ENCODE measurements at places on chromosomes 13 and 19. TPM values are rescaled to one million over a fixed set of nuclear protein-coding genes. Genes with fewer than 3 reads are reported as not detected.

GRCh38 chr19:54343868-54344267 is 4.9 kb upstream of the LILRA4 start:
- no peak for DNase-seq

DNA sequence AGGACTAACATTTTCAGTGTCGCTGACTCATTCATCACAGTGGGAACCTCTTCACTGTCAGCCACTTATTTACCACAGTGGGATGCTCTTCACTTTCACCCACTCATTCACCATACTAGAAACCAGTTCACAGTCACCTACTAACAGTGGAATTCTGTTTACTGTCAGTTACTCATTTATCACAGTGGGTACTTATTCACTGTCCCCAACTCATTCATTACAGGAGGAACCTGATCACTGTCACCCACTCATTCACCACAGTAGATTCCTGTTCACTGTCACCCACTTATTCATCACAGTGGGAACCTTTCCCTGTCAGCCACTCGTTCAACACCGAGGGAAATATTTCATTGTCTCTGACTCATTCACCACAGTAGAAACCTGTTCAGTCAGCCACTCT is 10.1 kb upstream of the ZNF85 start:
- DNase-seq: no peak

- DNase-seq: peak; percentile 38
Measured at GRCh38 chr13:93227280-93227877, 772 bp downstream of the GPC6 start.

DNA sequence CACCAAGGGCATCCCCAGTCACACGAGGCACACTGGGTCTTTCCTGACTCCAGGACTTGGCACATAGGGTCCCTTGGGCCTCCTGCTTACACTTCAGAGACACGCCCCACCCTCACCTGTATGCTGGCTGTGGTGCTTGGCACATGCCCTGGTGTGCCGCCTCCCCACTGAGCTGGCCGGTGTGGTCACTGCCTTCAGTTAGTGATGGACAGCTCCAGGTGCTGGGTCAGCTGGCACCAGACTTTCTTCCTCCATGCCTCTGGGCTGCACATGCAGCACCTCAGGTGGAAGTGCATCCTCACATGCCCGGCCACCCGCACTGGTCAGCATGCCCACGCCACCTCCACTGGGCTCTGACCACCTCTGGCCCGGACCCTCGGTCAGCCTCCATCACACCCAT is 52.9 kb downstream of the KLF2 start:
- DNase-seq: no peak

DNA sequence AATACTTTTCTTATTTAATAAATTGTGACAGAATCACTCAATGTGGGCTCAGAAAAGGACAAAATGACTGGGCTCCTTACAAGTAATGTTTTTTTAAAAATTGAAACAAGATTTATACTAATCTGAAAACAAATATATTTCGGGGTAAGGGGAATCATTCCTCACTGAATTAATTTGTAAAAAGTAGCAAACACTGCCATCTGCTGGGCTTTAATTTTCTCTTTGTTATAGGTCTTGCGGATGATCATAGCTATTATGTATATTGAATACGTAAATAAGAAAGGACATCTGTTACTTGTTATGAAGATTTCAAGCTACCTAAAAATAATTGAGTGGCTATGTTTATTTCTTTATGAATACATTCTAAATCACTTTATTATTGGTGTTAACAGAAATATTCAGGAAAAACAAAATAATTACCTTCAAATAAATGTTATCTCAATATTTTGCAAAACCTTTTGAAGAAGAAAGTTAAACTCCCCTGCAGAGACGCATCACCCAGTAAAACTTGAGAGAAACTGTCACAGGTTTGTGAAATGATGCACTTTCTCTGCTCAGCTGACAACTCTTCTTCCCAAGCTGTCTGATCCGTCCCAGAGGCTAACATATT is 17.8 kb upstream of the ENOX1 start:
- DNase-seq: no peak

DNA sequence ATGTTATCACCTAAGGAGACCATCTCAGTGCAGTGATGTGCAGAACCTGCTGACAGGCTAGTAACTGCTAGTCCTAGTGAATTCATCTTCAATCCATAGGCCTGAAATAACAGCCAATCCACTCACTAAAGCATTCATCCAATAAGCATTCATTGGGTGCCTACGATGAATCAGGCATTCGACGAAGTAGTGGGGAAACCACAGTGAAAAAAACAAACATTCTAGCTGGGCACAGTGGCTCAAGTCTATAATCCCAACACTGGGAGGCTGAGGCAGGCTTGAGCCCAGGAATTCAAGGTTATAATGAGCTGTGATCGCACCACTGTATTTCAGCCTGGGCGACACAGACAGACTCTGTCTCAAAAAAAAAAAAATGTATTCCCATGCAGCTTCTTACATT is 135.6 kb downstream of the RNF17 start:
- DNase-seq: no peak

DNA sequence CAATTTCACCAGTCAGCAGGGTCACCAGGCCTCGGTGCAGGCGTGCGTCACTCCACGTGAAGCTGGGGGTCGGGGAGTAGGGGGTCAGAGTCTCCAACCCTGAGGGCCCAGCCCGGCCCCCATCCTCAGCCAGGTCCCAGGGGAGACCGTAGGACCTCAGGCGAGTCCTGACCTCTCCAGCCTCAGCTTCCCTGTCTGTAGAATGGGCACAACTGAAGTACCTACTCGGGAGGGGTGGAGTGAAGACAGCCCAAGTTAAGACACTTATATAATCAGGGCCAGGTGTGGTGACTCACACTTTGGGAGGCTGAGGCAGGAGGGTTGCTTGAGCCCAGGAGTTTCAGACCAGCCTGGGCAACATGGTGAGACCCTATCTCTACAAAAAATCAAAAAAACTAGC is 2.7 kb upstream of the SPACA4 start:
- no peak for DNase-seq

DNA sequence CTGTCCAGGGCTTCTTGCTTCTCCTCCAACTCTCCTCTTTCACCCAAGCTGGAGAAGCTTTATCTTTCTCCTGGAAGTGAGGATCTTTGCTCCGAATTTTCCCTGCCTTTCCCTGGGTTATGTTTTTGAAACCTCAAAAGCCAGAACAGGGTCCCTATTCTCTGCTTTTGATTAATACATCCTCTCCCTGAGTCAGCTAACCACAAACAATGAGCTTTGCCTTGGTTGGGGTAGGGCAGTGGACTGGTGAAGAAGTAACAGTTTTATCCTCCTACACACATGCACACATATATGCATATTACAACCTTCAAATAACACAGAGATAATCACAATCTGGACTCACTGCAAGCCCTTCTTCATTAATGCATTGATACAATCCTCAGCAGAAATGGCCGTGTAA is 44.6 kb downstream of the DLEU7 start:
- DNase-seq: no peak

- DNase-seq: no peak
Measured at GRCh38 chr13:93244918-93245280, 18.3 kb downstream of the GPC6 start.

DNA sequence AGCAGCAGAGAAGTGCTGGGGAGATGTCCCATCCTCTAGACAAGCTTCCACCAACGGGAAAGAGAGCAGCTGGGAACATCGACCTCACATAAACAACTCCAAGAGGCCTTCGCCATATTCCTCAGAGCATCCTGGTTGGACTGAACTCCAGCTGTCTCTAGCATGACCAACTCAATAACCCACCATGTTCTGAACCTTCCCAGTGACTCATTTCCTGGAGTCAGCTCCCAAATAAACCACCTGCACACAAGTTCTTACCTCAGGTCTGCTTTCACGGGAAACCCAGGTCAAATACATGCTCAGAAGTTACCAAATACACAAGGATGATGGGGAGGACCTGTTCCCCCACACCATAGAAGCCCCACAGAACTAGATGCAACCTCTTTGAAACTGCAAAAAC is 878.5 kb downstream of the UQCRFS1 start:
- DNase-seq: no peak

- DNase-seq: no peak
Measured at GRCh38 chr19:40150170-40150569, 41.1 kb upstream of the MAP3K10 start.

DNA sequence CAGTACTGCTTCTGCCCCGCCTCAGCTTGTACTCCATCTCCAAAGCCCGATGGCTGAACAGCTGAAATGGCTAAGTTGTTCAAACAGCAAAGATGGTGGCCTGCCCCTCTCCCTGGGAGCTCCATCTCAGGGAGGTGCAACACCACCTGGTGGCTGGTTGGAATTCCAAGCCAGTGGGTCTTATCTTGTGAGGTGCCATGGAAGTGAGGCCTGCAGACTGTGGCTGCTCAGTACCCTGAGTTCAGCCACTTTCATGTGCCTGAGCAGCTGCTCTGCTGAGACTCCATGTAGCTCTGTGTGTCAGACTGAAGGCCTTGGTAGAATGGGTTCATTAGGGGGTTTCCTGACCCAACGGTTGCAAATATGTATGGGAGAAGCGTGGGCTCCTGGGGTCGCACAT is 67.3 kb upstream of the SPRY2 start:
- no peak for DNase-seq

DNA sequence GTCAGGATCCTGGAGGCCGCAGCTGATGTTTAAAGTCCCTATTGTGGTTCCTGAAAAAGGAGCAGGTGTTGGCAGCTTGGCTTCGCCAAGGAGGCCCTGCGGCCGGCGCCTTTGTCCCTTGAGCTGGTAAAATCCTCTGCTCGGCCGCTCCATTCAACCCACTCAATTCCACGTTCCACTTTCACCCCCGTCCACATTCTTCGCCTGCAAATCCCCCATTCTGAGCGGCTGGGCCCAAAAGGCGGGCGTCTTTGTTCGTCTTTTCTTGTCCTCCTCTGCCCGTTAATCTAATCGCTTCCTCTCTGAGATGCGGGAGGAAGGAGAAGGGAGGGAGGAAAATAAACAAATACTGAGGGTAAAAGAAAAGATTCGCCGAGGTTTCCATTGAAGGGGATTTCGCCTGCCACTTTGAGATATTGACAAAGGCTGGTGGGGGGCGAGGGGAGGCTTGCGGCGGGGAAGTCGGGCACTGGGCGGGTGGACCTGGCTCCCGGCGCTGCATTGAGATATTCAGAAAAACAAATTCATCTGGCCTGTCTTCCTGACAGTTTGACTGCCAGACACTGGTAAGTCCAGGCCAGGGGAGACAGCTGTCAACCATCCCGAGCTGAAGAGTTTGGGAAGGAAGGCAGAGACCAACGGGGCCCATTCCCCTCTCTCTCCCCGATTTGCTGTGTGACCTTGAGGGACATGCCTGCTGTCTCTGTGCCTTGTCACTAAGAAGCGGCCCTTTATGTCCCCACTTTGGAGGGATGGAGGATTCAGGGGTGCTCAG is 37.6 kb downstream of the ZNRF4 start:
- DNase-seq: no peak

GRCh38 chr19:30073152-30074000 is 131.3 kb downstream of the URI1 start:
- DNase-seq: no peak

GRCh38 chr13:78915015-78915414 is 256.1 kb upstream of the OBI1 start:
- no peak for DNase-seq

- no peak for DNase-seq
Measured at GRCh38 chr13:40615619-40616018, 50.8 kb downstream of the FOXO1 start.

DNA sequence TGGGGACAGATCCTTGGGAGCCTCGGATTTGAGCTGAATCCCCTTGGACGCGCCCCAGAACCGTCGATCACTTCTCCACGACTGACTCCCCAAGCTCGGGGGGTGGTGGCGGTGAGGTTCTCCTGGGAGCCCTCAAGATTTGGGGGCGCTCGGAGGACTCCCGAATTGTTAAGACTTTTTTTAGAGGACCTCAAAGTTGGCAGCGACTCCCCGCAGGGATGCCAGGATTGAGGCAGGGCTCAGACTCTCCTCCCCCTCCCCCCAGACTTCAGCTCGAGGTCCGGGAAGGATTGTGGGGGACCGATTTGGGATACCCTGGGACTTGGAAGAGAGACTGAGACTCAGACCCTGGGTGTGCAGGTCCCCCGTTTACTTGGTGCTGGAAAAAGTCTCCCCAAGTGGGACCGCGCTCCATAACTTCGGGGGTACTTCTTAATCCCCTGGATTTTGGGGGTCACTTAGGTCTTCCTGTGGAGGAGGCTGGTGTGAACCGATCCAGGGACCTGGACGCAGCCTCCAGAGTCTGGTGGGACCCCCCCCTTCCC is 665 bp downstream of the VASP start:
- no peak for DNase-seq

DNA sequence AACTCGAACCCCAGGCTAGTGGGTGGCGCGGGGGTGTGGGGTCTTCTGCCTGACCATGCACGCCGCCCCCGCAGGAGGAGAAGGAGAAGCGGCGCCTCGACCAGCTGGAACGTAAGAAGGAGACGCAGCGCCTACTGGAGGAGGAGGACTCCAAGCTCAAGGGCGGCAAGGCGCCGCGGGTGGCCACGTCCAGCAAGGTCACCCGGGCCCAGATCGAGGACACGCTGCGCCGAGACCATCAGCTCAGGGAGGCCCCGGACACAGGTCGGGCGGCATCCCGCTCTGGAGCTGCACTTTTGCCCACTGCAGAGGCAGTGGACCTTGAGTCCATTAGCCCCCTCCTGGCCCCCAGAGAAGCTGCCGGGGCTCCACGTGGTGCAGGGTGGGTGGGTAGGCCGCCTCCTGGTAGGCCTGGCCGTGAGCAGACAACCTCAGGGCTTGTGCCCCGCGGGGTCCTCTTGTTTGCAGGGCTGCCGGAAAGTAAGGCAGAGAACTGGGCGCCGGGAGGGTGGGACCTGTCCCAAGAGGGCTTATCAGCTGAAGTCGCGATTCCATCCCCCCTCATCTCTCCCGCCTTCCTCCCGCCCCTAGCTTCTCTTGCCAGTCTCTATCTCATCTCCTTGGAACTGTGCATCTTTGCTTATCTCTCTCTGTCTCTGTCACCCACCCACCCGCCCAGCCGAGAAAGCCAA is 9.9 kb downstream of the CCDC124 start:
- DNase-seq: no peak

RXFP2 gene
- 0.42 TPM for polyA plus RNA-seq

VSTM1 gene
- polyA plus RNA-seq: 0.23 TPM

HSPB6 gene
- 18.7 TPM for polyA plus RNA-seq

ZNF628 gene
- polyA plus RNA-seq: 3.0 TPM

CEACAM20 gene
- not detected for polyA plus RNA-seq

TEX26 gene
- polyA plus RNA-seq: 2.5 TPM

STOML3 gene
- polyA plus RNA-seq: 0.08 TPM

PBX4 gene
- 2.9 TPM for polyA plus RNA-seq

MYH14 gene
- polyA plus RNA-seq: 23.9 TPM

MCEMP1 gene
- 0.44 TPM for polyA plus RNA-seq

LGALS4 gene
- polyA plus RNA-seq: 1.1 TPM

NCAN gene
- polyA plus RNA-seq: 0.07 TPM

AP1M2 gene
- 41.8 TPM for polyA plus RNA-seq

C19orf38 gene
- polyA plus RNA-seq: 1.6 TPM

ZNF564 gene
- 13.8 TPM for polyA plus RNA-seq

KLK13 gene
- 0.62 TPM for polyA plus RNA-seq

ZNF665 gene
- polyA plus RNA-seq: 5.7 TPM

All from right renal cortex interstitium (tissue), 3 donors.